A549 treated with ZK216348 at 1 μM for 4 hours (cell line): ENCODE measurements at places on chromosomes 13 and 19. TPM values are rescaled to one million over a fixed set of nuclear protein-coding genes. Genes with fewer than 3 reads are reported as not detected.

ZNF567 gene
- 8.5 to 14.0 TPM (median 9.3 TPM) in 5 replicates for total RNA-seq

ZNF548 gene
- 3.2 to 4.6 TPM (median 4.1 TPM) in 5 replicates for total RNA-seq

KLK14 gene
- total RNA-seq: 0.20 to 0.68 TPM (median 0.28 TPM) in 5 replicates

ZNF626 gene
- not detected in 5 replicates for total RNA-seq

PEX11G gene
- total RNA-seq: 1.6 to 2.7 TPM (median 2.1 TPM) in 5 replicates

FOSB gene
- total RNA-seq: 13.5 to 20.1 TPM (median 14.6 TPM) in 5 replicates

STAP2 gene
- 0.12 to 0.47 TPM in 2 of 5 replicates, not detected in the others for total RNA-seq

ODAD3 gene
- 1.1 to 2.1 TPM (median 1.3 TPM) in 5 replicates for total RNA-seq
